ENCODE measurements at places on chromosomes 13 and 19.

DNA sequence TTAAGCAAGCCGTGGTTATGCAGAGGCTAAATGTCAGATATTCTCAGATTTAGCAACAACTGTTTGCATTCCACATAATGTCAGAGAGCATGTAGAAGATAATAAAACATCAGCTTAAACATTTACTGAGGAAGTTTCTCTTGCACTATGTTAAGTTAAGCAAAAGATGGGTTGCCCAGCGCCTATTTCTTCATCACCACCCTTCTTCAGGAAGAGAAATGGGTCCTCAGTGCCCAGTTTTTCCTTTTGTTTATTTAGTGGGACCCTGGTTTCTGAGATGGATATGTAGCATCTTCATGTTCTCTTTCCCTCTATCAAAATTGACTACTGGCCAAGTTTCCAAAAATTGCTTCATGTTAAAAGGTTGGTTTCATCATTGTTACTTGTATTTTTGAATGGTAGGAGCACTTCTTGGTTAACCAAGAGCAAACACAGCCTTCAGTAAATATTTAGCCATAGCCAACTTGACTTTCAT is 356.8 kb downstream of the RFC3 start:
- no peak for DNase-seq

DNA sequence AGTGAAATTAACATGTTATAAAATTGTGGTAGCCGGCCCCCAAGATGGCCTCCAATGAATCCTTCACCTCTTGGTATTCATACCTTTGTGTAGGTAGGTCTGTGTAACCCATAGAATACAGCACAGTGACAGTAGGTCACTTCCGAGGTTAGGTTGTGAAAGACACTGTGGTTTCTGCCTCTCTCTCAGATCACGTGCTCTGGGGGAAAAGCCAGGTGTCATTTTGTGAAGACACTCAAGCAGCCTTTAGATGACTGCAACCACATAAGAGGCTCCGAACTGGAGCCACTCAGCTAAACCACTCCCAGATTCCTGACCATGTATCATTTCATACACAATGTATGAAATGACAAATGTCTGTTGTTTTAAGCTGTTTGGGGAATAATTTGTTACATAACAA is 9.8 kb upstream of the USPL1 start:
- no peak for DNase-seq

DNA sequence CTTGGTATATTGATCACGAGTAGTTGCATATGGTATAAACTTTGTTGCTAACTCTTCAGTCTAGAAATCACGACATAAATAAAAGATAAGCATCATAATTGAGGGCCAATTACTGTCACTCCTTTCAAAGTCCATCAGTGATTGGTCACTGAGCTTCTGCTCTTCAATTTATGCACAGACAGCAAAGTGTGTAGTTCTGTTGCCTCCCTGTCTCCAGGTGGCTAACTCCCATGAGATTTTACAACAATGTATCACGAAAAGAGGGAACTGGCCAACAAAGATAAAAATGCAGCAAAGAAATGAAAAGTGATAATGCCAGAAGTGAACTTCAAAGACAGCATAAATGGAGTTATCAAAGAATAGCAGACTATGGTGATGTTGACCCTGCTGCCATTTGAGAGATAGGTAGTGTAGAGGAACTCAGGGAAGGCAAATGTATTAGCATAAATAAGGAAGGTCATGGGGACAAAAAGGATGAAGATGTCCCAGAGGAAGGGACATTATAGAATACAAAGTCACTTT is 12.7 kb upstream of the TNFSF14 start:
- no peak for DNase-seq

DNA sequence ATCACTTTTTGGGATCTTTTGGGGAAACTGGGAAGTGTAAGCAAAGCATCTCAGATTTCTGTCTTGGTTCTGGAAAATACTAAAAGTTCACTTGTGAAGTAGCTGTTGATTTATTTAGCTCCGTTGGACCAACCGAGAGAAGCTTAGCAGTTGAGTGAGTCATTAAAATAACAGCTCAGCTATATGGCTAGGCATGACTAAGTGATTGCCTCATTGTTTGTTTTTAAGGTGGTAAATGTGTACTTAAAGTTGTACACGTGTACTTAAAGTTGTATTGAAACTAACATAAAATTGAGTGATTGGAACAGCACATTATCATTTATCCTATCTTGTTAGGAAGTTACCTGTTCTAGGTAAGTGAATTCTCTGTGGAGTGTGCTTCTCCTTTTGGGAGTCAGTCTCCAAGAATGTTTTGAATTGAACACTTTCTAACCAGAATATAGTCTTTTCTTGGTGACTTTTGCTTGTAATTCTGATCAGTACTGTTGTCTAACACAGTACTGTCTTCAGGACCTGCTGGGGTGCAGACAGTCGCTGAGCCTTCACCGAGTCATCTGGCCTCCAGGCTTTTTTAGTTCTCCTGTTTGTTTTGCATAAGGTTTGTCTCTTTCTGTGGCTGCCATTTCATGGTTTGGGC is 2.9 kb upstream of the DCUN1D2 start:
- DNase-seq: peak; percentile 89

DNA sequence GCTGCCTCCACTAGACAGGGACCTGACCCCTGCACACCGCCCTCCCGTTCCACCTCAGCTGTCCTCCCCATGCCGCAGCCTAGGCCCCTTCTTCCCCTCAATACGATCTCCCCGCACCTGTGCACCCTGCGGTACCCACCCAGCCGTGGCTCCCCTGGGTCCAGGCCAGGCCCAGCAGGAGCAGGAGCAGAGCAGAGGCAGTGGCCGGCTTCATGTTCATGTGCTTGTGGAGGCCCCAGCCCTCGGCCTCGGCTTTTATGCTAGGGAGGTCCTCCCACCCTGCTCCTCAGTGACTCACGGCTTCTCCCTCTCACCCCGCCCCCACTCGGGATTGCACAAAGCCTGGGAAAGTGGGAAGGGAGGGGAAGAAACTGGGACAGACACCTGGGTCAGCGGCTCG is 11.4 kb upstream of the KRTDAP start:
- DNase-seq: no peak

GRCh38 chr13:98526182-98526512 is 50.8 kb downstream of the STK24 start:
- DNase-seq: no peak

- no peak for DNase-seq
Observed at GRCh38 chr13:100707818-100708740, 33.5 kb upstream of the TMTC4 start.

DNA sequence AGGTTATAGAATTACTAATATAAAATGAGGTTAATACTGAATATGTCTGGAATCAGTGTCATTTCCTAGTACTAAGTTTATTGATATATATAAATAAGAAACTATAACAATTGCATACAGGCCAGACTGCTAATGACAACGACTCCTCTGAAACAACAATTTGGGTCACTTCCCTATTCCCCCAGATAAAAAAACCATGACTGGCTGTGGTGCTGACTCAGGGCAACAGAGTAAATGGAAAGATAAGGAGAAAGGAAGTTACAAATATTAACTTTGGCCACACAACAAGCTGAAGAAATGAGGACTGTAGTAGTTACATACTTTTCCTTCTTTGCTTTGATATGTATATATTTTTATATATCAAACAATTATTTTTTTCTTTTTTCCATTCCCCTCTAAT is 263.7 kb upstream of the PCDH9 start:
- DNase-seq: no peak

DNA sequence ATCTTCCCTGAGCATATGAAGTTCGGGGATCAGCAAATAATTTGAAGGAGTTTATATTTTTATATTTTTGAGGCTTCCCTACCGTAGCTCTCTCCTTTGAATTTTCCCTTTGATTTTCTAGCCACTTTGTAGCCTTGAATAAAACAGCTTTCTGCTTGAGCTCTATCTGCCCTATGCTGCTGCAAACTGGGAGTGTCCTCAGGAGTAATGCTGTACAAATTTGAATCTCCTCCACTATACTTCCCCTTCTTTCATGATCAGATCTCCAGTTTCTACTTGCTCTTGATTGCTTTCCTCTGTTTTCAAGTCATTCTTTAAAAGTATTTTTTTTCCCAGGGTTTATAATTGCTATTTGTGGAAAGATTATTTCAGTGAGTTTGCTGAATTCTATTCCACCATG is 14.6 kb downstream of the PDS5B start:
- no peak for DNase-seq

GRCh38 chr13:113766035-113766800 is 7.2 kb downstream of the TMEM255B start:
- no peak for DNase-seq

GRCh38 chr19:38285567-38285966 is 18.5 kb upstream of the C19orf33 start:
- DNase-seq: no peak

GRCh38 chr13:67048084-67048820 is 181.9 kb downstream of the PCDH9 start:
- peak; percentile 65 for DNase-seq

DNA sequence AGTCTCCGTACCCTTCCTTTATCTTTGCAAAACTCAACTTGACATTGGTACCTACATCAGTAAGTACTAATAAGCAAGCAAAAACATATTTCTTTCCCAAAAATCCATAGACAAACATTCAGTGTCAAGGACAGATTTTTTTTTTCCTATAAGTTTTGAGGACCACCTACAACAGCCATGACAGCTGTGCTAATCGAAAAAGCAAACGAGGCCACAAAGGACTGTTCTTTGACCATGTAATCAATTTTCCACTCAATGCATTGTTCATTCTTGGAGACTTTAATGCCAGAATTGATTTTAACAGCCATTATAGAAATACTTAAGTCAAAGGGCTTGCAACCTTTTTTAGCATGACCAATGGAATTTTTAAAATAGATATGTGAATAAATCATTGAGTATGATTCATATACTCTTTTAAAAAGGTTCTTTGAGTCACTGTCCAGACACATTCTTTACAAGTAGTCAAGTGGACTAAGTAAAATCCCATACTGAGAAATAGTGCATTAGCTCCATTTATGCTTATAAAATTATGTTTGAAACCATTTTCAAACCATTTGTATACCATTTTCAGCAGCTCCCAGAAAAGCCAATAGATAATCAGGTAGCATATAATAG is 323.9 kb downstream of the MZT1 start:
- no peak for DNase-seq

GRCh38 chr13:38262211-38262610 is 87.4 kb upstream of the UFM1 start:
- DNase-seq: no peak

- no peak for DNase-seq
Observed at GRCh38 chr19:53581871-53582279, 43.9 kb downstream of the ZNF331 start.

DNA sequence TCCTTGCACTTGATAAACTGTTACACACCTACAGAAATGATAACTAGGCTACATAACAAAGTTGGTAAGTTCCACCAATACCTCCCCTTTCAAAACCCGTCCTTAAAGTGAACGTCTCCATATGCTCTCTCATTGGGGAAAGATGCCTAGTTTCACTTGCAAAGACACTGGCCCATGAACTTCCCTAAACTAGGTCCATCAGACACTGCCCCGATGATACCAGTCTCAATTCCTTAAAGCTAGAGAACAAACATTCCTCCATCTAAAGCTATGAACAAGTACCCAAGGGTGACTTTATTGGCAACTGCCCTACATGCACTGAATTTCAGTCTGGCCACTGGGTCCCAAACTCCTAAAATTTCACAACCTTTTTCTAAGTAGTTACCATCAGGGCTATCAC is 39.9 kb downstream of the FOXO1 start:
- DNase-seq: no peak

DNA sequence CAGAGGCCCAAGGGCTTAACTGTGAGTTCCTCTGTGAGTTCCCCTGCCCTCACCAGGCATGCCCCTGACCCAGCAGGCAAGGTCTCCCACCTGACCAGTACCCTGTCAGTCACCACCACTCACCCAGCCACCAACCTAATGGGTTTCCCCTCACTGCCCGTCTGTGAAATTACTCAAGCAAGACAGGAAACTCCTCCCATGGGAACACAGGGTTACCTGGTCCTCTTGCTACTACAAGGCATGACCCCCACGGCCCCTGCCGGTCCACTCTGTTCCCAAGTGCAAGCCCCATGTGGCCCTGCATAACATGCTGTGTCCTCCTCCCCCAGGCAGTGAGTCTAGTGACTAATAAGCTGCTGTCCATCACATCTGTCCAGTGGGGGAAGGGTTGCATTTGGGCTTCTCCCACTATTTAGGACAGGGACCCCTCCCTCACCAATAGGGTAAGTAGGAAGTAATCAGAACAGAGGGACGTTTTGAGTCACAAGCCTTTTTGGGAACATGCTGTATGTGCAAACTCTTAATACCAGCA is 8.0 kb upstream of the DHRS12 start:
- DNase-seq: no peak

- DNase-seq: peak; percentile 52
Observed at GRCh38 chr19:15297416-15298224, 34.7 kb downstream of the BRD4 start.

DNA sequence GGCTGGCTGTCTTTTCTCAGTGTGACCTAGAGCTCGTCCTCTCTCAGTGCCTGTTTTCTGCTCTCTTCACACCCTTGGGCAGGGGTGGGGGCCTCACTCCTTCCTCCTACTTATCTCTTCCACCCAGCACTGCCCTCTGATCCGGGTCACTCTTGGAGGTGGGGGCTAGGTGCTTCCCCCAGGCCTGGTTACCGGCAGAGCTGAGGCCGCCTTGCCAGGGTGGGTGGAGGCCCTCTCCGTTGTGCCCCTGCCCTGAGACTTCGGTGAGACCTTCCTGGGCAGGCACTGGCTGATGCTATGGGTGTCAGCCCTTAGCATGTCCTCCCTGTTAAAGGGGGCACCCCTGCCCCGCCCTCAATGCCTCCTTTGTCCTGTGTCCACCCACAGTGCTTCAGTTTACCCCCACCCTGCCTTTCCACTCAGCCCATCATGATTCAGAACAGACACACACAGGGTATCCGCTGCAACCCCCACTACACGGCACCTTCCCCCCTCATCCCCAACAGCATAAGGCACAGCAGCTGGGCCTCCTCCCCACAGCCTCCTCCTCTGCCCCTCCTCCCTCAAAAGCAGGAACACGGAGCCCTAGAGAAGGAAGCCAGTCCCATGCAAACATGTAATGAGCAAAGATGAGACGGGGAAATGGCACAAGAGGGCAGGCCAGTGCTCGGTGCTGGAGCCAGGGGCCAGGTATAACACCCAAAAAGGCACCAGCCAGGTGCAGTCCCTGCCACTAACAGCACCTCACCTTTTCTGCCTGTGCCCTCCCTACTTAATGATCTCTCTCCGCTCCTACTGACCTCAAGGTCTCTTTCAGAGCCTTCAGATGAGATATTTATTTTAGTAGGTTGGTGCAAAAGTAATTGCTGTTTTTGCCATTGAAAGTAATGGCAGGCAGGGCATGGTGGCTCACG is 9.8 kb downstream of the ZGLP1 start:
- DNase-seq: no peak

DNA sequence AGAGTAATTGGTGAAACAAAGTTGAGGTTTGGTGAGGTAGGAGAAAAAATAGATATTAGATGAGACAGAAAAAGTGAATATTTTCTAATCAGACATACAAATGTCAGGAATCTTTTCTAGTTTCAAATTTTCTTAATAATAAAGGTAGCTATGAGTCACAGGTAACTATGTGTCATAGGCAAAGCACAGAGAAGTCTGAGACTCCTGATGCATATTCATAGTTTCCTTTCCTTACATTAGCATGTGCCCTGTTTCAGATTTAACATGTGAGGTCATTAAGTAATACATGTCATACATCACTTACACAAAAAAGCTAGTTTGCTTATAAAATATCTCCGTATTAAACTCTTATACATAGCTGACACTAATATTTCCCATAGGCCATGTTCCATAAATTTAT is 1141.3 kb upstream of the PCDH20 start:
- DNase-seq: no peak

- no peak for DNase-seq
Observed at GRCh38 chr13:32837973-32838927, 178.0 kb upstream of the KL start.

- no peak for DNase-seq
Observed at GRCh38 chr19:40523322-40524047, 53.2 kb upstream of the SHKBP1 start.

- no peak for DNase-seq
Observed at GRCh38 chr13:112055036-112055914, 11.7 kb upstream of the SOX1 start.

Measured in AG04450 (cell line).